ENCODE measurements at places on chromosomes 7 and 10. TPM values are rescaled to one million over a fixed set of nuclear protein-coding genes. Genes with fewer than 3 reads are reported as not detected.

NPC1L1 gene
- total RNA-seq: not detected

TEX47 gene
- not detected for total RNA-seq

COX15 gene
- total RNA-seq: 34.9 TPM

INA gene
- 1.2 TPM for total RNA-seq

SMKR1 gene
- 0.59 TPM for total RNA-seq

GARIN1A gene
- 0.59 TPM for total RNA-seq

HDAC9 gene
- 2.9 TPM for total RNA-seq

PLEKHA1 gene
- total RNA-seq: 12.1 TPM

CHAT gene
- not detected for total RNA-seq

SEMA3D gene
- total RNA-seq: 0.98 TPM

FAM25G gene
- total RNA-seq: not detected

NEUROD6 gene
- not detected for total RNA-seq

PTPN12 gene
- 51.6 TPM for total RNA-seq

TRIM50 gene
- total RNA-seq: not detected

WDR86 gene
- total RNA-seq: 0.78 TPM

PKD2L1 gene
- 0.37 TPM for total RNA-seq

EIF4EBP2 gene
- total RNA-seq: 44.6 TPM

CFTR gene
- not detected for total RNA-seq

GALNT17 gene
- 0.37 TPM for total RNA-seq
